ENCODE measurements at places on chromosomes 2 and 18.

GRCh38 chr18:36493349-36494159 lies 196.0 kb downstream of the FHOD3 start:
- no peak for DNase-seq

DNA sequence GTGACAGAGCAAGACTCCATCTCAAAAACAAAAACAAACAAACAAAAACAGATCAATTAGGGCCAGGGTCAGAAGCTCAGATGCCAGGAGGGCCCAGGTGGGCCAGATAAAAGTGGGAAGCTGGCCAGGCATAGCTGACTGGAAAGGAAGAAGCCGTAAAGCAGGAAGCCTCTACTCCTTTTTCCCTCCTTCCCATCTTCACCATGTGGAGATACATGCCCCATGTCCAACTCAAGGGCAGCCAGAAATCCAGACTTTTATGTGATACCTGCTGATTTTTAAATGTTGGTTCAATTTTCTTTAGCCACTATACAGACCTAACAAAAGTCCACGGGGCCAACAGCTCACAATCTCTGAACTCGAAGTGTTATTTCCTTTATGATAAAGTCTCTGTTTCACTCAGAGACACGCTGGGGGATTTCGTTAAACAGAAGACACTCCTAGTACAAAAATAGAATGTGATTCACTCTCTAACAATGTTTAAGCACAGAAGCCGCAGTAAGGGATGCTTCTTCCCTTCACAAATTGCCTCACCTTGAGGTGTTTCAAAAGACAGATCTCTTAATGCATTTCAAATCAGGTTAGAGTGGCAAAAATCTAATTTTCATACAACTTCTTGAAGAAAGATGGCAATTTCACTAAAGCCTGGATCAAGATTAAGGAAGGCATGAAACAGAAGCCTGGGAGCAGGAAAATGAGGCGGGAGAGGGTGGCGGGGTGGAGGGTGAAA lies 14.0 kb downstream of the TMEM247 start:
- no peak for DNase-seq

GRCh38 chr2:239171643-239172042 lies 229.2 kb downstream of the HDAC4 start:
- DNase-seq = no peak

DNA sequence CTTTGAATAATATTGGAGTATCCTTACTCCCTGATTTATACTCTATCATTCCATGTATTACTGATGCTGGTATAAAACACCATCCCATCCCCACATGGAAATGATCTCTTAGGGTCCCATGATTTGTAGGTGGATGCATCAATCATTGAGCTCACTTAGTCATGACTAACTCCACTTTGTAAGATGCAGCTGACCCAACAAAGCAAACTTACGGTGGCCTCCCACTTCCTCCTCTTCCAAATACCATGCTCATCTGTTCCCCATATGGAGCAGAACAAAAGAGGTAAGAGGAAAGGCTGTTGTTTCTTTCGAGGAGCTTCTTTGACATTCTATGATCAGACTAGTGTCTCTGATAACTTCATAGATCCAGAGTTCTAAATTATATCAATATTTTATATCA lies 640.2 kb upstream of the SLC39A10 start:
- DNase-seq = no peak

- DNase-seq = no peak
Measured at GRCh38 chr2:30914456-30914855, 107.2 kb upstream of the CAPN13 start.

Data from omental fat pad (tissue), 4 donors.